Mesenchymal stem cell (in vitro differentiated cells and primary cell): ENCODE measurements at places on chromosomes 12 and 14.

DNA sequence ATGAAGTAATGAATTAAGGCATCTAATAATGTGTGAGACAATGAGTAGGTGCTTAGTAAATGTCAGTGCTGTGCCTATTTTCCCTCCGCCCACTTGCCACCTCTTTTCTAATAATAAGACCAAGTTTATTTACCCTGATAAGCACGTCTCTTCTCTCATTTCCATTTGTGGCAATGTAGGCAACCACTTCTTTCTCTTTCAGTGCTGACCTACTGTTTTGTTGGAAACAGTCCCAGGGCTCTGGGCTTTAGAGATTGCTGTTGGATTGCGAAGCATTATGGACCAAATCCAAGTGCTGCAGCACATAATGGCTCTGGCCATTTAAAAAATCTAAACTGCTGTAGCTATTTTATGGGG is 141.3 kb upstream of the PLEKHG7 start:
- DNase-seq = peak; percentile 75

DNA sequence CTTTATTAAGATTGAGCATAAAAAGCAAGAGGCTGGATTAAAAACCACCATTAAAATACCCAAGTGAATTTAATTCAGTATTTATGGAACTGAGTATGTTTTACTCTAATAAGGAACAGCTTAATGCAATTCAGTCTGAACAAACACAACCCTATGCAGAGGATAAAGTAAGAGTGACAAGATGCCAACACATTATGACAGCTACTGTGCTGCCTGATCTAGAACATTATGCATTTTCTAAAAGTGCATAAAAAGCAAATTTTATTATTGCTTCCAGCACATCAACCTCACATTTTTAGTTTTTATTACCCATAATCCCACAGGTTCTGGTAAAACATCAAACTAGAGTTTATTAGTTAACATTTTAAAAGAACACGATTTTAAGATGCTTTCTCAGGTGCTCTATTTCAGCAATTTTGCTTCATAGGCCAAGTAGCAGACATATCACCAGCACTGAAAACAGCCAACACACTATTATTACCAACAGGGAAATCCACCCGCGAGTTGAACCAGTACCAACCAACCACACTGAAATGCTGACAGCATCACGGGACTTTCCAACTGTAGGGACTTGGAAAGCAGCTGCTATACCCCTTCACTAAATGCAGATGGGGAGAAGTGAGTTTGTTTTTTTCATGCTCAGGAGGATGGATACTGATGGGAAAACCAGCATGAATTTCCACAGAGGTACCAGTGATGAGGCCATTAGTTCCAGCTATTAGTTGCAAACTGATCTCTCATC is 372.1 kb downstream of the KCNH5 start:
- DNase-seq = no peak

- DNase-seq = no peak
Measured at GRCh38 chr14:85602345-85602744, 72.4 kb downstream of the FLRT2 start.

DNA sequence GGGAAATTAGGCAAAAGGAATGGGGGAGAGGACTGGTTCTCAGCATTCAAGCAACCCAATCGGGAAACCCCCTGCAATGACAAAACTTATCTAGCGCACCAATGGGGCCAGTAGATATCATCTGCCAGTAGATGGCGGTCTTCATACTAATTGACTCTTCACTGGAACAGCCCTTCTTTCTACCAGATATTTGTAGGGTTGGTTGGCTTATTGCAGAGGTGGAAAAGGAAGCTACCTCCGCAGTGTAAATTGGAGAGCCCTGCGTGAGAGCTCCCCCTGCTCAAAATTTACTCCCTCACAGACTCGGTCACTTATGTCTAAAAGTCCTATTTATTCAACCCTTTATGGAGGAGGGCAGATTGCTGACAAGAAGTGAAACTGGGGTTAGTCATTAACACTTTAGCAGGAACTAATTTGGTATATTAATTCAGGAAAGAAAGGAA is 166.1 kb upstream of the CCND2 start:
- peak; percentile 80 for DNase-seq

GRCh38 chr12:47088021-47088944 is 8.5 kb upstream of the AMIGO2 start:
- peak; percentile 50 for DNase-seq

GRCh38 chr12:42758806-42759205 is 169.3 kb upstream of the PRICKLE1 start:
- no peak for DNase-seq
